ENCODE measurements at places on chromosomes 16 and 17.

- peak; percentile 29 for DNase-seq
Measured at GRCh38 chr16:77794586-77794985, 6.2 kb downstream of the VAT1L start.

DNA sequence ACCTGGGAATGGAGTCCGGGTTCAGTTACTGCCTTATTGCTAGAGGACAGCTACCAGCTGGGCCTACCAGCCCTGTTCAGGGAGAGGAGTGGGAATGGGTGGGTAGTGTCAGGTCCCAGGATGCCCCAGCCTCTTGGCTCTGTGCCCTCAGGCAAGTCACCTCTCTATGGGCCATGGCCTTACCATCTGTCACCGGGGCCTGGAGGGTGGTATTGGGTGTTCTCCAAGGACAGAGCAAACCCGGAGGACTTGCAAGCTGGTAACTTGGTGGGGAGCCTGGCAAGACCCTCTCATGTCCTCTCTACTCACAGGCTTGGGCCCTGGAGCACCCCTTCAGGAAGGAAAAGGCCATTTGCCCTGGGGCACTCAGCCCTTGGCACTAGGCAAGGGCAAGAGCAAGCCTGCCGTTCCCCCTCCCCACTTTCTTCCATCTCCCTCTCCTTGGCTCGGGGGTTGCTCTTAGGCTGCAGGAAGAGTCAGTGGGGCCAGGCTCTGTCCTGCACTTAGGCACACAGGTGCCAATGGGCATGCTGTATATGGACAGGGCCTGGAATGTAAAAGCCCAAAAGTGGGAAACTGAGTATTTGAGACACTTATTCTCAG is 170.0 kb upstream of the ZNF267 start:
- no peak for DNase-seq

DNA sequence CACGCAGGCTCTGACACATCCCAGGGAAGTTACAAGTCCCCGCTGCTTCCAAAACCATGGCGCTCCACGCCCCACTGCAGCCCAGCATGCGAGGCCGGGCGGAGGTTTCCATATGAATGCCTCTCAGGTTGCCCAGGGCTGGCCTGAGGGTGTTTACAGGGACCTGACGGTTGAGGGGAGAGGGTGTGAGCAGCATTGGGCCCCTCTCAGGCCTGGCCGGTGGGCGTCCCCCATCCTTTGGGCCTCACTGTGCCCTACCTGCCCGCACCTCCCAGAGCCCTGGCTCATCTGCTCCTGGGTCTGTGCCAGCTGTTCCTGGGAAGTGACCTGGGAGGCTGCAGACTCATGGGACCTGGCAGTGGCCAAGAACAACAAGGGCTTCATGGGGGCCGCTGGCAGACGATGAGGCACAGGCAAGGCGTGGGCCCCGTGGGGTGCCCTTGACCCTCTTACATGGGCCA is 173.5 kb downstream of the C16orf95 start:
- no peak for DNase-seq

- DNase-seq = no peak
Measured at GRCh38 chr16:10575506-10576130, 4.8 kb downstream of the EMP2 start.

- DNase-seq = no peak
Measured at GRCh38 chr16:23564575-23565363, 7.2 kb downstream of the UBFD1 start.

GRCh38 chr17:60720763-60721531 is 43.3 kb downstream of the BCAS3 start:
- DNase-seq = peak; percentile 46

- no peak for DNase-seq
Measured at GRCh38 chr16:51166541-51166940, 15.5 kb upstream of the SALL1 start.

DNA sequence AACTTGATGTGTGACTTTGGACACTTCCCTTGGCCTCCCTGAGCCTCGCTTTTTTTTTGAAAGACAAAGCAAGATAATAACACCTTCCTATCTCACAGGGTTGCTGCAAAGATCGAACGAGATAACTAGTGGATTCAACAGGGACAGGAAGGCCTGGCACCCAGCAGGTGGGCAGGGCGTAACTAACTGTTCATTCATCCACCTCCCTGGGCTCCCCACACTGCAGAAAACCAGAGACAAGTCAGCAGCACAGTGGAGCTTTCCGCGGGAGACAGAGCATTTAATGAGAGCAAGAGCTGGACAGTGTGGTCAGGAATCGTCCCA is 28.7 kb downstream of the SLC13A5 start:
- no peak for DNase-seq

- DNase-seq = no peak
Measured at GRCh38 chr17:19868079-19868395, 301 bp upstream of the ULK2 start.

GRCh38 chr17:27352448-27353032 is 58.6 kb downstream of the WSB1 start:
- no peak for DNase-seq

DNA sequence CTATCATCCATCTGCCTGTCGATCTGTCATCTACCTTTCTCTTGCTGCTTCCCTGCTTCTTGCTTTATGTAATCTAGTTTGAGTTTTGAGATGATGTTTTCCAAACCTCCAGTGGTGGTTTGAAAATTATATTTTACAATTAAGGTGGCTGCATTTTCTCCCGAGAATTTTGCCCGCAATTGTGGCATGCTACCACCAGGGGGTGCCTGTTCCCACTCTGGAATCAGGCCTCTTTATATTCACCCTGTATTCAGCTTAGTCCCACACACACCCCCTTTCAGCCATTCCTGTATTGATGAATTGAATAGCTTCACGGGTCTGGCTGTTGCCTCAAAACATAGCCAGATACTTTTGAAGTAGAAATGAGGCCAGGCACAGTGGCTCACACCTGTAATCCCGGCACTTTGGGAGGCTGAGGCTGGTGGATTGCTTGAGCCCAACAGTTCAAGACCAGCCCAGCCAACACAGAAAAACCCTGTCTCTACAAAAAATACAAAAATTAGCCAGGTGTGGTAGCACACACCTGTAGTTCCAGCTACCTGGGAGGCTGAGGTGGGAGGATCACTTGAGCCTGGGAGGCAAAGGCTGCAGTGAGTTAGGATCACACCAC is 3.2 kb downstream of the PRSS22 start:
- no peak for DNase-seq

GRCh38 chr17:31328160-31328535 is 6.7 kb upstream of the EVI2A start:
- no peak for DNase-seq

GRCh38 chr17:58184308-58184985 is 8.1 kb upstream of the EPX start:
- DNase-seq = peak; percentile 91

GRCh38 chr17:65785109-65785508 is 223.7 kb upstream of the AXIN2 start:
- DNase-seq = peak; percentile 15

GRCh38 chr16:12679660-12680272 is 123.9 kb downstream of the CPPED1 start:
- no peak for DNase-seq

- DNase-seq = no peak
Measured at GRCh38 chr17:57876023-57876865, 26.4 kb upstream of the MRPS23 start.

- DNase-seq = no peak
Measured at GRCh38 chr17:64218066-64218465, 45.0 kb downstream of the TEX2 start.

- no peak for DNase-seq
Measured at GRCh38 chr16:85479972-85480726, 133.0 kb upstream of the GSE1 start.

DNA sequence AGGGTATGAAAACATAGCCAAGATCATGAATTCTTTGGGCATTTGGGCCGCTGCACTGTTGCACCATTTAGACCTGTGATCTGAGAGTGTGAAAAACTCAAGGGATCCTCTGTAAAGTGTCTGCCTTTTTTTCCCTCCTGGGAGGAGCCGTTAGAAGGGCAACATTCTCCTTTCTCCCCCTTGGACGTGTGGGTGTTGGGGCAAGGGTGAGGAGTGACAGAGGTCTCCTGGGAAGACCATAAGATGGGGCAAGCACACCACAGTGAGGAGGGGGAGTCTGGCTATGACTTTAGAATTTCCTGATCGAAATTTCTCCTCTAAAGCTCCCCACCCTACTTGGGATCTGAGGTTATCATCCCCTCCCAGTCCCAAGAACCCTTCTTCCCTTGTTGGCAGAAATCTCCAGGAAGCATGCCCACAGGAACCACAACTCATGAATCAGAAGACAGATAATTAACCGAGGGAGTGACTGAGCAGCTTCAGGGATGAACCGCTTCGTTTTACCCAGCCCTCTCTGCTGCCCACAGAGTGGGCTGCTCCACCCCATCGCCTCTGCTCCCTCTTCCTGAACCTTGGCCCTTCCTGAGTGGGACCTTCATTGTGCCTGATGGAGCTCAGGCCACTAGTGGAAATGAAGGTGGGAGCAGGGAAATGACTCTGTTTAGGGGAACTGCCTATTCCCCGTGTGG is 4.2 kb downstream of the ITGB3 start:
- DNase-seq = no peak

- DNase-seq = no peak
Measured at GRCh38 chr17:47318197-47318918, 5.4 kb upstream of the EFCAB13 start.

GRCh38 chr16:48030926-48031325 is 124.9 kb downstream of the ABCC12 start:
- DNase-seq = no peak

DNA sequence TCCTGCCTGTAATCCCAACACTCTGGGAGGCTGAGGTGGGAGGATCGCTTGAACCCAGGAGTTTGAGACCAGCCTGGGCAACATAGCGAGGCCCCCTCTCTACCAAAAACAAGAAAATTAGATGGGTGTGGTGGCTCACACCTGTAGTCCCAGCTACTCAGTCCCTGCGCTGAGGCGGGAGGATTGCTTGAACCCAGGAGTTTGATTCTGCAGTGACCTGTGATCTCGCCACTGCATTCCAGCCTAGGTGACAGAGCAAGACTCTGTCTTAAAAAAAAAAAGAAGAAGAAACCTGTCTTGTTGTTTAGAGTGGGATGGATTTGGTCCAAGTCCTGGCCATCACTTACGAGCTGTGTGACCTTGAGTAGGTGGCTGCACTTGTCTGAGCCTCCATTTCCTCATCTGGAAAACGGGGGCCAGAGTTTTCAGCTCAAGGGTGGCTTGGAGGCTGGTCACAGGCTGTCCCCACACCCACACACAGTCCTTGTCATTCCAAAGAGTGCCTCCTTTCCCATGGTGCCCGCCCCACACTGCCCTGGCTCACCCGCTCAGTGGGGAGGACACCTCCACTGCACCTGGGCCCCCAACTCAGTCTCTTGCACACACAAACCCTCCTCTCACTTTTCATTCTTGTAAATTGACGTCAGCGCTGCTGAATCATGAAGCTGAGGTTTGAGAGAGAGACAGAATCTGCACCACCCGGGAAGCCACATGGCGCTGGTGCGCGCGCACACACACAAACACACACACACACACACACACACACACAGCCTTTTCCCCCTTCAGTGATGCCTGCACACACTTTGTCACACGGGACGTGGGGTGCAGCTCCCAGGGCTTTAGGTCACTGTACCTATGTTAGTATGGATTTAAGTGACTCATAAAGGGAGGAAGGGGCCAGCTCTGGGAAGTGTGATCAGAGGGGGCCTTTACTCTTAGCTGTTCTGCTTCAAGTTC is 4.2 kb downstream of the SOCS1 start:
- DNase-seq = no peak

DNA sequence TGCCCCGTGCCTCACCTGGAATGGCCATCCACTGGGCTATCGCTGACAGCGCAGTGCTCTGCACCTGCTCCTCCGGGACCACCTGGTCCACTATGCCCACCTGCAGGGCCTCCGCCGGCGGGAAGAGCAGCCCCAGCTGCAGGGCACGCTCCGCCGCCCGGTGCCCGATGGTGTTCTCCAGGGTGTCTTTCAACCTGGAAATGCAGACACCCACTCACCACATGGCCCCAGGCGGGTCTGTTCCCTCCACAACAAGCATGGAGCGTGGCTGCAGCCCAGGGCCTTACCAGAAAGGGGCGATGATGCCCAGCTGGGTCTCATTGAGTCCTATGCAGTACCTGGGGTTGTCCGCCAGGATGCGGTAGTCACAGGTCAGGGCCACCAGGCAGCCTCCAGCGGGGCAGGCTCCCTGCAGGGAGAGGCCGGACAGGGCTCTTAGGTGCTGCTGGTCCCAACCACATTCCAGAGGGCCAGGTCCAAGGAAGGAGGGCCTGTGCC is 6.8 kb downstream of the DNASE1L2 start:
- DNase-seq = no peak

GRCh38 chr16:28000314-28001169 is 63.0 kb downstream of the GSG1L start:
- no peak for DNase-seq

GRCh38 chr16:70677499-70678120 is 8.2 kb downstream of the MTSS2 start:
- DNase-seq = no peak

DNA sequence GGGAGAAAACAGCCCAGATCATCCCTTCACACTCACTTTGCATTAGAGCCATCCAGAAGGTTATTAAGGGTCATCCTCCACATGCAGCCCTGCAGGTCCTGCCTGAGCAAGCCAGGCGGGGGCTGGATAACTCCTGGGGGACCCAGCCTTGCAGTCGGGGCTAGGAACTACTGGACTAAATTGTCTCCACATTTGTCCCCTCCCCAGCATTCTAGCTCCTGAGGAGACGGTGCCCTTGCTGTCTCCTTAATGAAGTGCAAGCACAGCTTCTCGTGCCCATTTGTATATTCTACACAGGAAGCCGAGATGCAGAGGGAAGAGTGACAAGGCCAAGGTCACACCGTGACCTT is 185.2 kb downstream of the C16orf95 start:
- DNase-seq = no peak

DNA sequence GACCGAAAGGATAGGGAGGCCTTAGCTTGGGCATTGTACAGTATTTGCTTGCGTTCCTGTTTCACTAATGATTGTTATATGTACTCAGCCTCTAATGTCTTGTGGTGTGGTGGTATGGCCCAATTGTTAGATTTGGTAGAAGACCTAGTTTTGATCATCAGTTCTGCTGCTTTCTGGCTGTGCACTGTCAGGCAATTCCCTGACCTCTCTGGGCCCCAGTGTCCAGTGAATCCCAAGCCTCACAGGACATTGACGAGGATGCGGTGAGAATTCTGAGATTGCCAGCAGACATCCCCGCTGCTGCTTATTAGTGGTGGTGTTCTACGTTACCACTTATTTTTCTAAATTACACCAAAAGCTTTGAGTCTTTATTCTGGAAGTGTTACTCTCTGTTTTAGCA is 195.2 kb downstream of the SNX29 start:
- DNase-seq = no peak

GRCh38 chr17:62693616-62694409 is 66.3 kb downstream of the MRC2 start:
- DNase-seq = no peak

GRCh38 chr16:82584553-82585152 is 42.1 kb upstream of the CDH13 start:
- DNase-seq = no peak

GRCh38 chr17:65977041-65977440 is 214.9 kb downstream of the CEP112 start:
- no peak for DNase-seq

GRCh38 chr17:32909787-32910369 is 18.1 kb upstream of the TMEM98 start:
- DNase-seq = peak; percentile 70

GRCh38 chr17:56978441-56979090 is 635 bp downstream of the SCPEP1 start:
- DNase-seq = no peak
